ENCODE measurements at places on chromosomes 7 and 10.

DNA sequence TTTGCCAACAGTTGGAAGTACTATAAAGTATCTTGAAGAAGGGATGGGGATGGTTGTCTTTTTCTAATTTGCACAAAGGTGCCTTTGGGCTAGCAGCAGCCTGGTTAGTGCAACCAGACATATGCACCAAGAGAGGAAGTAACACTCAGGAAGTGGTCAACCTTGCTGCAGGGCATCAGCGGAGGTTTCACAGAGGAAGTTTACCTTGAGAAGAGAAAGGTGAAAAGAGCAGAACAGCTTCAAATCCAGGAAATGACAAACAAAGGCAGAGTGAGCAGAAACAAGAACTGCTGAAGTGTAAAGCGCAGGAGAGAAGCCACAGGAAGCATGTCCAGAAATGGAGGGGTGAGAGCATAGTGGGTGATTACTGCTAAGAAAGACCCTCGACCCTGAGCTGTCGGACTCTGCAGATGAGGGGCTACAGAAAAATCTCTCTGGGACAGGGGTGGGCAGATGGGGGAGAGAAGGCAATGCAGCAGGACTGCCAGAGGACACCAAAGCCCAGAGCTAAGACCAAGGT is 66.9 kb downstream of the STK17A start:
- no peak for DNase-seq

GRCh38 chr10:3946234-3947229 is 161.5 kb upstream of the KLF6 start:
- DNase-seq, result no peak

DNA sequence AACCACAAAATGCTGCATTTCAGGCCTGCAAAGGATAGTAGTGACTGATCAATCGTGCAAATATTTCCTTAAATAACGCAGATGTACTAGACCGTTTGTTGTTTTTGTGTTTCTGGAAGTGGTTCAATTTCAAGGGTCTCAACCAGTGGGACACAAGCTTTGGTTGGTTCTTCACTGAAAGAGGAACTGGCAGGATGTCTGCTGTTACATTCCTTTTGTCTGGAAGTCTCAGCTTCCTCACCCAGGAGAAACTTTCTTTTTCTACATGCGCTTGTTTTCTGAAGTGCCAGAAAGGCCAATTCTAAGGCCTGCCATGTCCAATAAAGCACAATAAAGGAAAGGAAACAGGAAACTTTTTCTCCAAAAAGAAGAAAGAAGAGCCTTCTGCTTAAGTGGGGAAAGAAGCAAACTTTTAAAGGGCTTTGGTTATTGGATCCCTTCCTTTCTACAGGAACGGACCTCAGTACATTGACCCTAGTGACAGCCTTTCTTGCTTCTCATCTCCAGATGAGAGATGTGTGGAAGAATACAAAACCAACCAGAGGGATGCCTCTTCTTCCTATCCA is 4.1 kb downstream of the DKK1 start:
- DNase-seq, result no peak

GRCh38 chr7:27774717-27775328 is 34.9 kb downstream of the TAX1BP1 start:
- DNase-seq, result no peak

DNA sequence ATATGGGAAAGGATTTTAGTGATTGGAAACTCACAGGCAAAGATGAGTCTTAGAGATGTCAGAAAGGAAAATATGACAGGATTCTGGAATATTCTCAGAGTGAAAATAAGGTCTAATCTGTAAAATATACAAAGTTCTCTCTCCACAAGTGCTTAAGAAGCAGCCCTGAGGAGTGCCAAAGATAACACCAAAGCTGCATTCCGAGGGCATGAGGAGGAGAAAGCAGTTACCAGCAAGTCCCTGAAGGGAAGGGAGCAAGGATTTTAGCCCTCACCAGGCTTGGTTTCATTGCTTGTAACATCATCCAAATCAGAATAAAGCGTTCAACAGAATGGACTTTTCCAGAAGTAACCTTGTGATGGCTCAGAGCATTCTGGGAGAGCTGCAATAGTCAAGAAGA is 31.4 kb upstream of the DLX6 start:
- DNase-seq, result no peak

GRCh38 chr10:94104316-94105000 is 110.7 kb downstream of the PLCE1 start:
- no peak for DNase-seq

DNA sequence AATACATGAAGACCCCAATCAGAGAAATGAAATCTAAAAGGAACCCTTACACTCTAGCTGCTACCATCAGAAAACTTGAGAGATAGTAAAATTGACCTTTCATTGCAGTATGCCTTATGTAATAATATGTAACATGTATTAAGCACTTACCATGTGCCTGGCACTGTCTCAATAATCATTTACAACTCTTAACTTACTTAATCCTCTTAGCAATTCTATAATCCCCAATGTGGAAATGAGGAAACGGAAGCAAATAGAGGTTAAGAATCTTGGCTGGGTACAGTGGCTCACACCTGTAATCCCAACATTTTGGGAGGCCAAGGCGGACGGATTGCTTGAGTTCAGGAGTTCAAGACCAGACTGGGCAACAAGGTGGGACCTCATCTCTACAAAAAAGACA is 29.8 kb upstream of the FHIP2A start:
- no peak for DNase-seq

GRCh38 chr10:47031901-47032465 is 120.8 kb downstream of the PTPN20 start:
- no peak for DNase-seq

GRCh38 chr7:124712017-124712416 is 53.6 kb downstream of the GPR37 start:
- no peak for DNase-seq

GRCh38 chr7:95545007-95545615 is 51.2 kb downstream of the PDK4 start:
- no peak for DNase-seq

GRCh38 chr10:6593241-6593671 is 13.2 kb upstream of the PRKCQ start:
- DNase-seq, result no peak

GRCh38 chr7:47552621-47553020 is 29.3 kb downstream of the TNS3 start:
- DNase-seq, result no peak

- DNase-seq, result peak; percentile 48
These were observed 15.5 kb downstream of the CARD11 start for GRCh38 chr7:3028071-3028757.

GRCh38 chr10:48901319-48901718 is 38.3 kb downstream of the LRRC18 start:
- no peak for DNase-seq

DNA sequence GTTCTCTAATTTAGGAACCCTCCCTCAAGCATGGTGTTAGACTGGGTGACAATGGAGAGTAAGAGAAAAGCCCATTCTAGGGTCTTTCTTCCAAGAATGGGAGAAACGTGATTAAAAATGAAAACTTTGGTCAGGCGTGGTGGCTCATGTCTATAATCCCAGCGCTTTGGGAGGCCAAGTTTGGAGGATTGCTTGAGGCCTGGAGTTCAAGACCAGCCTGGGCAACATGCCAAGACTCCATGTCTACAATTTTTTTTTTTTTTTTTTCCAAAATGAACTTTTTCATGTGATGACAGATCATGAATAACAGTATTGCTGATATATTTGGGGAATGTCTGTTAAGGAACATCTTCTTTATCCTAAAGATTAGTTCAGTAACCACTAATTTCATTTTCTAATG is 194.6 kb downstream of the MLLT10 start:
- no peak for DNase-seq

DNA sequence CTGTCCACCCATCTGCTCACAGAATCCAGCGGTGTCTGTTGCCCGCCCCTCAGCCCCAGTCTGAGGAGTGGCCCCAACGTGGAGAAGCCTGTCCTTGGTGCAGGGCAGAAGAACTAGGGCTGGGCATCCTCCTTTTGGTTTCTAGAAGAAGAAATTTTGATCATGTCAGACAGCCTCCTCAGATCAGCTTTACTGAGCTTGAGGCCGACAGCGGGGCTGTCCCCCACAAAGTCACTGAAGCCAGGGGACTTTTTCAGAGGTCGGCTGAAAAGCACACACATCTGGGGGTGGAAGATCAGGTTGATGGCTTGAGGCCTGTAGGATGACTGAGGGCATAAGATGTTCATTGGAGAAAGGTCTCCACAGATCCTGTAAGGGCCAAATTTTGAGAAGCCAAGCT is 767.9 kb downstream of the GRID1 start:
- DNase-seq, result no peak

DNA sequence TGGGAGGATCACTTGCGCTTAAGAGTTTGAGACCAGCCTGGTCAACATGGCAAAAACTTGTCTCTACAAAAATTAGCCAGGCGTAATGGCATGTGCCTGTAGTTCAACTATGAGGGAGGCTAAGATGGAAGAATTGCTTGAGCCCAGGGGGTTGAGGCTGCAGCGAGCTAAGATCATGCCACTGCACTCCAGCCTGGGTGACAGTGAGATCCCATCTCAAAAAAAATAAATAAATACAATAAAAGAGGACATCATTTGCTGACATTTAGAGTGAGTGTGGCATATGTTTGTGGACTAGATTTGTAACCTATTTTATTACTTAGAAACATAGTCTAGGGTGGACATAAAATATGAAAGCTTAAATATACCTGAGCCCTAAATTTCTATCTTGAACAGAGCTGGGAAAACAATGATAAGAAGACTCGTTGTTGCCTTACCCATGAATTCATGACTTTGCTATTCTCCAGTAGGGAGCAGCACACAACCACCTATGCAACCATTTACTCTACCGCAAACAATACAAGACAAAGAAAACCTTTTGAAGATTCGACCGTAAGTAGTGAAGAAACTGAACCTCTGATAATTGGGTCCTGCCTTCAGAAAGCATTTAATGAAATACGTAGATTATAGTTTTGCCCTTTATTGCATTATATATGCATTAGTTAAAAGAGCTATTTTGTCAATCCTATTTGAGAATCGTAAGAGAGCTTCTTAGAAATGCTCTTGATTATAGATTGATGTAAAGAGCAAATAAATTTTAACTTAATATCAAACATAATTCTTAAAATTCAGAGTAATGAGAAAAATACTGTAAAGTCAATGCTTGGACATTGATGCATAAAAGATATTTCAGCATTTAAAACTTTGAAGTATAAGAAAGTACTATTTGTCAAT is 83.5 kb downstream of the GNAT3 start:
- peak; percentile 64 for DNase-seq

DNA sequence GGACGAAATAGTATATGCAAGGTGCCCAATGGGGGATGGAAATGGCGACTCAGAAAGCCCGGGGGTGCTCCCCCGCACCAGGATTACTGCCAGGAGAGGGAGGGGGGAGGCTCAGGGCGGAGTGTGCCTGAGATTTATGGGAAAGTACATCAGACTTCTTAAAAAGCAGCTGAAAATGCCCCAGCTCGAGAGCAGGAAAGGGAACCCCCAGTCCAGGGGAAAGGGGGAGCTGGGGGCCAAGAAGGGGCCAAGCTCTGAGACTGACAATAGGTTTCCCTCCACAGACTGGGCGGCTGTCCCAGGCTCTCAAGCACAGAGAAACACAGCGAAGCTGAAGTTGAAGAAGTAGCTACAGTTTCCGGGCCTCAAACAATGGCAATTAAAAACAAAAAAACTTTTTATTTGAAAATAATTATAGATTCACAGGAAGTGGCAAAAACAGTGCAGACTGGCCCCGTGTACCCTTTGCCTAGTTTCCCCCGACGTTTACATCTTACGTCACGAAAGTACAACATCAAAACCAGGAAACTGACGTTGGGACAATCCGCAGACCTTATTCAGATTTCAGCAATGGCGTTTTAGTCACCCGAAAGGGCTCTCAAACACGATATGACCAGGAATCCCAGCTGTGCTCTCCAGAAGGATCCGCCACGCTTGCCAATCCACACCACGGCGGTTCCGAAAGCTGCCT is 83.9 kb upstream of the FGFR2 start:
- no peak for DNase-seq

DNA sequence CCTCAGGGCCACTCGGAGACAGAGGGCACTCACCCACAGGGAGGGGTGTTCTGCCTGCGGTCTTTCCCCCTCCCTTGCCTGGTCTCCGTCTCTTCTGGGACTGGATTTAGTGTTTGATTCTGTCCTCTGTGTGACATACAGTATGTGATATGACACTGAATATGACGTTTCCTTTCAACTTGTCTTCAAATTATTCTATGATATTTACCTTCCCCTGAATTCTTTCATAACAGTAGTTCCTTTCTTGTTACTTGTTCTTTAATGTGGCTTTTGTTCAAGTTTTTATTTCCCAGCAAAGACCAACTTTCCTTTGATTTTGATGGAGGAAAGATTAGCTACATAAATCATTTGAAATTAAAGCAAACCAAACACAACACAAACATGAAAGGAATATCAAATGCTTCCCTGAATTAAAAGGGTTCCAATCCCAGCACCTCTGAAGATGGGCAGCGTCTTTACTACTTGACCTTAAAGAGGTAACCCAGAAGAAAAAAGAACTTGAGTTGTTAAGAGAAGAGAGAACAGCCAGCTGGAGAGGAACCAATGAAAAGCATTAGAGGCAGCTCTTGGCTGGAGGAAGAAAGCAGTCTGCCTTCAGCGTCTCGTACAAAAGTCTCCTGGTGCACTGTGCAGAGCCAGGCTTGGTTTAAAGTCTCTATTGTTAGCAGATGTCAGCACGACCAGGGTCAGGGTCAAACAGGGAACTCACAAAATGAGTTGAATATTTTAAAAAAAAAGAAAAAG is 18.3 kb upstream of the RHEB start:
- DNase-seq, result no peak

DNA sequence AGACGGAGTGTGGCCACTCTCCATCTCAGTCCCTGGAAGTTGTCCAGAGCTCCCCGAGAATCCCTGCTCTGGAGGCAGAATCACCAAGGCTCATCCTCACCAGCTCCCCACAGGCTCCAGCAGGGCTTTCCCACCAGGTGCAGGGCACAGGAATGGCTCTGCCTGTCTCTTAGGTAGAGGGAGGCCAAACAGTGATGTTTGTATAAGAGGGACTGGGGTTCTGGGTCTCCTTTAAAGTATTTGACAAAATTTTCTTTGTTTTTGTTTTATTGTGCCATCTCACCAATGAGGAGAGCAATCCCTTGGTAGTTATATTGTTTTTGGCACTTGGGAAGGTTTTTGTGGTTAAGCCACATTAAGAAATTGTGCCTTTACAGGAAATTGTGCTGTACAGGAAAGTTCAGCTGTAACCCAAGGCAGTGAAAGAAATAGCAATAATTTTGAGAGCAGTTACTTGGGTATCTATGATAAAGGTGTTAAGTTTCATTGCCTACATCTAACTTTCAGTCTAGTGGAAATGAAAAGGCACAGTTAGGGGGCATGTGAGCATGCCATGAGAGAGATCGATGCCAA is 219.3 kb upstream of the PRSS58 start:
- DNase-seq, result no peak

- DNase-seq, result no peak
These were observed 9.7 kb upstream of the MPP7 start for GRCh38 chr10:28312572-28312971.

GRCh38 chr10:3747984-3748383 is 37.0 kb downstream of the KLF6 start:
- DNase-seq, result no peak

DNA sequence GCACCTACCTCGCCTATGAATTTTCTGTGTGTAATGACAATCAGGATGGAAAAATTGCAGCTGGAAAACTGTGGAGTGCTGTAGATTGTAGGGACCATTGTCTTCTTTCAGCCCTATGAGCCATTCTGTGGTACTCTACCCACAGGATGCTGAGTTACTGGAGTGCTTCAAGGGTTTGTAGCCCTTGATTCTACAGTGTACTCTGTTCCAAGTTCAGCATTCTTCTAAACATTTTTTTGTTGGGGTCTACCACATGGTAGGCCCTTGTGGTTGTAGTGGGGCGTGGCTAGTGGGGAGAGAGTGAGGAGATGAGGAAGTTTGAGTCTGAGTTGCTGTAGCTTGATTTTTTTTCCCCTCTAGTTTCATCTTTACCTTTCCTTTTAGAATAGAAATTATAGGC is 33.5 kb downstream of the REEP3 start:
- DNase-seq, result no peak

- no peak for DNase-seq
These were observed 40.9 kb downstream of the GPR37 start for GRCh38 chr7:124724507-124725192.

All from NCI-H2171 treated with DMSO at 0.1 percent for 48 hours (cell line).